ENCODE measurements at places on chromosomes 12 and 14.

DNA sequence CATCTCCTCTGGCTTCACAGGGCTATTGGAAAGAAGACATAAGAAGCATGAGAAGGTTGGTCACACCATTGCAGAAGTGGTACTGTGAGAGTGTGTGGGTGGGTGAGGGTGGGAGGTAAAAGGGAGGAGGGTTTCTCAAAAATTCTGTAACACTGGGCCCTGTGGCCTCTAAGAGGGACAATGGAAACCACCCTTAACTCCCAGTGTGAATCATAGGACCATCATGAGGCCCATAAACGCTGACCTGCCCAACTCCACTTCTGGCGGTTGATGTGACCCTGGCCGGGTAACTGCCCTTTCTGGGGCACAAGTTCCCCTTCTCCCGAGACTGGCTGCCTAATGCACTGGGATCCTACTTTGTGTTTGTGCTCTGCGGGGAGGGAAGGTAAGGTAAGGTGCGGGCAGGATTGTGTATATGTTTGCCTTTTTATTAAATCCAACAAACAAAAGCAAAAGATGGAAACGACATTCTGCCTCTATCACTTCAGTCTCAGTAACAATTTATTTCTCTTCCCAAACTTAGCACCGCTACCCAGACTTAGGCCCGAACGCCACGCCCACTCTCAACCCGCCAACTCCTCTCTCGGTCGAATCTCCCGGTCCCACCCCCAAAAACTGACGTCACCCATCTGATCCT, 551 bp downstream of the METTL1 start:
- peak; percentile 67 for DNase-seq

- DNase-seq: no peak
Measured at GRCh38 chr12:51850965-51851299, 2.4 kb upstream of the FIGNL2 start.

- DNase-seq: no peak
Measured at GRCh38 chr12:49548822-49549648, 10.2 kb downstream of the KCNH3 start.

GRCh38 chr12:125579916-125580315, 514.7 kb downstream of the AACS start:
- DNase-seq: no peak

DNA sequence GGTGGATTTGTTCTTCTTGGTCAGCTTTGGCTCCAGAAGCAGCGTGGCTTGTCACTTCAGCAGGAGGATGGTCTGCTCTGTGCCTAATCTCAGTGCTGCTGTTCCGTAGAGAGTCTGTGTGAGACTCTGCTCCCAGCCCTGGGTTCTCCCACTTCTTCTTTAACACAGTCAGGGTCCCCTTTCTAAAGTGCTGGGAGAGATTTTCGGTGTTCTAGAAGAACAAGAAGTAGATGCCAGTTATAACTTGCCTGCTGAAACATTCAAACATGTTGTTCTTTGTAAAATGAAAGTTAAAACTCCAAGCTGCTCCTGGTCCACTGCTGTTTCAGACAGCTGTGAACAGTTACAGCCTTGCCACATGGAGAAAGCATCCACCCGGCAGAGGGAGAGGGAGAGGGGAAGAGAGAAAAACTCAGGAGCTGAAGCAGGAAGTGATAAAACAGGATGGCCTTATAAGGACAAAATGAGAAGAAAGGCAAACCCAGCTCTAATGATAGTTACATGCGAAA, 55.2 kb upstream of the CERS5 start:
- no peak for DNase-seq
